Endothelial cell of umbilical vein (primary cell): ENCODE measurements at places on chromosomes 12 and 14. TPM values are rescaled to one million over a fixed set of nuclear protein-coding genes. Genes with fewer than 3 reads are reported as not detected.

- H3K4me3 ChIP-seq: no peak overlapping the region
- no peak overlapping the region for H3K27ac ChIP-seq
These were observed 995.4 kb downstream of the NRXN3 start for GRCh38 chr14:79165471-79166090.

- no peaks in the 10 kb centered on the region for H3K27me3 ChIP-seq
- no peak for DNase-seq
- peaks cover 47% of the 10 kb centered on the region for H3K4me1 ChIP-seq
- peaks cover 14% of the 10 kb centered on the region for H3K36me3 ChIP-seq
These were observed 37.8 kb downstream of the PRPF40B start for GRCh38 chr12:49661191-49661590.

- H3K36me3 ChIP-seq: no peaks in the 10 kb centered on the region
- H3K27me3 ChIP-seq: no peaks in the 10 kb centered on the region
- no peak overlapping the region for H3K4me3 ChIP-seq
- no peaks in the 10 kb centered on the region for H3K4me1 ChIP-seq
- DNase-seq: no peak
These were observed 50.3 kb upstream of the KITLG start for GRCh38 chr12:88630561-88630960.

DNA sequence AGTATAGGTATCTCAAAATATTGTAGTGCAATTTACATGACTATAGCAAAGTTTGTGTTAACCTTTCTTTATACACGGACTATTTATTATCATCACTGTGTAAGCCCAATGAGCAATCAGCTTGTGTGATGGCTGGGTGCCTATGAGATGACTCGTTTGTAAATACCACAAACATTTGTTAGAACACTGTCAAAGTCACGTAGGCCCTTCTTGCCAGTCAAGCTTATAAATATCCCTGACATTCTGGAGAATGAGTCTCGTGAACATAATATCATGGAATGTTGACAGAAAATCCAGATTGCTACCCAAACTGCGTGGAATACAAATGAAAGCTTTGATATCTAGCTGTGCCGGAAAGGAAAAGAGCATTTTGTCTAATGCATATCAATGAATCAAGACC lies 648.3 kb upstream of the MDGA2 start:
- H3K4me1 ChIP-seq: no peaks in the 10 kb centered on the region
- H3K36me3 ChIP-seq: no peaks in the 10 kb centered on the region
- H3K4me3 ChIP-seq: no peak overlapping the region
- no peak for DNase-seq
- no peak overlapping the region for H3K27ac ChIP-seq

- H3K27me3 ChIP-seq: no peaks in the 10 kb centered on the region
- H3K4me1 ChIP-seq: no peaks in the 10 kb centered on the region
- H3K4me3 ChIP-seq: no peak overlapping the region
- H3K27ac ChIP-seq: no peak overlapping the region
- DNase-seq: no peak
These were observed 44.8 kb downstream of the WDR20 start for GRCh38 chr14:102184316-102185035.

GRCh38 chr14:105168979-105169507 lies 467 bp upstream of the JAG2 start:
- H3K27ac ChIP-seq: peak overlapping the region; percentile 2
- peak; percentile 81 for DNase-seq
- peaks cover 3% of the 10 kb centered on the region for H3K36me3 ChIP-seq
- H3K4me3 ChIP-seq: peak overlapping the region; percentile 16
- H3K4me1 ChIP-seq: peaks cover 39% of the 10 kb centered on the region
- no peaks in the 10 kb centered on the region for H3K27me3 ChIP-seq

DNA sequence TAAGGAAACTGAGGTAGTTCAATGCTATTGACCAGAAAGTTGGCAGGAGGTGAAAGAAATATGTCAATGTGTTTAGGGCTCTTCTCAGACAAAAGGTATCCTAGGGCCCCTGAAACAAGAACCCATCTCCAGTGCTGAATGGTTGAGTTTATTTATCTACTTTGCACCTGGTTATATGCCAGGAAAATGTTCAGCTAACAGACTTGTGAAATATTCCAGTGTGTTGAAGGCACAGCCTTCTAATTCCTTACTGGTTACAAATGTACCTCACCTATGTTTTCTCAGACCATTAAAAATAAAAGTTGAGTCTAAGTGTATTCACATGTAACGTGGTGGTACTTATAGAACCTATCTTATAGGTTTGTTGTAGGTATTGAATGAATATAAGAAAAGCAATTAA lies 511.7 kb upstream of the SEL1L start:
- DNase-seq: no peak
- H3K27me3 ChIP-seq: no peaks in the 10 kb centered on the region
- no peak overlapping the region for H3K27ac ChIP-seq
- no peaks in the 10 kb centered on the region for H3K4me1 ChIP-seq
- H3K4me3 ChIP-seq: no peak overlapping the region
- no peaks in the 10 kb centered on the region for H3K36me3 ChIP-seq

- no peak overlapping the region for H3K4me3 ChIP-seq
- H3K27ac ChIP-seq: no peak overlapping the region
- H3K36me3 ChIP-seq: peaks cover 10% of the 10 kb centered on the region
- no peaks in the 10 kb centered on the region for H3K4me1 ChIP-seq
These were observed 29.2 kb downstream of the ZC3H14 start for GRCh38 chr14:88592031-88592430.

DNA sequence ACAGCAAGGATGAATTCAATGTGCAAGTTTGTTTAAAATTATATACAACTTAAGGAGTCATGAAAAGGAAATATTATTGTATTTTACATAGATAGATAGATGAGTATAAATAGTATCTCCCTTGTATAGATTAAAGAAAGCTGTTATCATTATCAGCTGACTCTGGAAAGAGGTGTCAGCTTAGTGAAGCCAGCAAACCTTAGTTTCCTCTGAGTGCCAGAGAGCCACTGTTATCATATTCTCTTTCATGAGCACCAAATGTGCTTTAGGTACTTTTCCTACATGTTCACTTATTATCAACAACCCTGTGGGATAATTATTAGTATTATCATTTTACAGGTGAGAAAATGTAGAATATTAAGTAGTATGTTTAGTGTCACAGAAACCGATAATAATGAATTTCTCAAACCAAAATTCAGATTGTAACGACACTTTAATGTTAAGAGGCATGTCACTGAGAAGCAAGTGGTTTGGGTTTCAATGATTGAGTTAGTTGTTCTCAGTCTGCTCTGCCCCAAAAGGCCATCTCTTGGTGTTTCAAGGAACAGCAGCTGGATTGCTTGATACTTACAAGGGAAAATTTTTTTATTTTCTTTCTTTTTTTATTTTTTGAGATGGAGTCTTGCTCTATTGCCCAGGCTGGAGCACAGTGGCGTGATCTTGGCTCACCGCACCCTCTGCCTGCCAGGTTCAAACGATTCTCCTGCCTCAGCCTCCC lies 53.7 kb downstream of the PLEKHA5 start:
- DNase-seq: no peak
- H3K27me3 ChIP-seq: no peaks in the 10 kb centered on the region
- H3K4me3 ChIP-seq: no peak overlapping the region
- no peaks in the 10 kb centered on the region for H3K36me3 ChIP-seq

GRCh38 chr12:2819810-2820209 lies 7.3 kb downstream of the ITFG2 start:
- no peaks in the 10 kb centered on the region for H3K27me3 ChIP-seq
- peaks cover 37% of the 10 kb centered on the region for H3K36me3 ChIP-seq
- no peak overlapping the region for H3K4me3 ChIP-seq
- no peaks in the 10 kb centered on the region for H3K4me1 ChIP-seq
- no peak overlapping the region for H3K27ac ChIP-seq

GRCh38 chr12:18275981-18276380 lies 14.7 kb downstream of the PIK3C2G start:
- no peak overlapping the region for H3K4me3 ChIP-seq
- no peaks in the 10 kb centered on the region for H3K36me3 ChIP-seq
- no peaks in the 10 kb centered on the region for H3K27me3 ChIP-seq
- peaks cover 8% of the 10 kb centered on the region for H3K4me1 ChIP-seq
- no peak overlapping the region for H3K27ac ChIP-seq
- DNase-seq: no peak

Gene NOVA1
- 3.3 and 8.2 TPM in 2 replicates for total RNA-seq

Gene FAM90A1
- not detected in 2 replicates for total RNA-seq

Gene MIP
- not detected in 2 replicates for total RNA-seq

Gene APOLD1
- total RNA-seq: 5.3 and 6.0 TPM in 2 replicates

Gene ADGRD1
- total RNA-seq: not detected in 2 replicates

Gene IL31
- total RNA-seq: not detected in 2 replicates

Gene RAB5B
- total RNA-seq: 97.4 and 103 TPM in 2 replicates

Gene SP1
- 56.3 and 57.7 TPM in 2 replicates for total RNA-seq

Gene MARK3
- total RNA-seq: 81.2 and 96.1 TPM in 2 replicates
